ENCODE measurements at places on chromosomes 12 and 14.

GRCh38 chr14:102779574-102780315 is 2.5 kb downstream of the TRAF3 start:
- peak; percentile 55 for DNase-seq

GRCh38 chr14:32938719-32939253 is at the start of gene NPAS3:
TSS of gene NPAS3 (plus strand) at chr14:32938879.
- DNase-seq = no peak

DNA sequence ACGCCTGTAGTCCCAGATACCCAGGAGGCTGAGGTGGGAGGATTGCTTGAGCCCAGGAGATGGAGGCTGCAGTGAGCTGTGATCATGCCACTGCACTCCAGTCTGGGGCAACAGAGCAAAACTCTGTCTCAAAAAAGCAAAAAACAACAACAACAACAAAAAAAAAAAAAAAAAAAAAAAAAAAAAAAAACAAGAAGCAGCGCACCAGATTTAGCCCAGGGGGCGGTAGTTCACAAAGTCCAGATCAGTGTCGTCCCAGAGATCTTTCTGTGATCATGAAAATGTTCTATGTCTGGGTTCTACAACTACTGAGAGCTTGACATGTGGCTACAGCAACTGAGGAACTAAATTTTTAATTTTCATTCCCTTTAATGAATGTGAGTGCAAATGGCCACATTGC is 27.4 kb downstream of the OAS2 start:
- no peak for DNase-seq

- peak; percentile 13 for DNase-seq
Observed at GRCh38 chr12:58502226-58502625, 418.1 kb downstream of the LRIG3 start.

DNA sequence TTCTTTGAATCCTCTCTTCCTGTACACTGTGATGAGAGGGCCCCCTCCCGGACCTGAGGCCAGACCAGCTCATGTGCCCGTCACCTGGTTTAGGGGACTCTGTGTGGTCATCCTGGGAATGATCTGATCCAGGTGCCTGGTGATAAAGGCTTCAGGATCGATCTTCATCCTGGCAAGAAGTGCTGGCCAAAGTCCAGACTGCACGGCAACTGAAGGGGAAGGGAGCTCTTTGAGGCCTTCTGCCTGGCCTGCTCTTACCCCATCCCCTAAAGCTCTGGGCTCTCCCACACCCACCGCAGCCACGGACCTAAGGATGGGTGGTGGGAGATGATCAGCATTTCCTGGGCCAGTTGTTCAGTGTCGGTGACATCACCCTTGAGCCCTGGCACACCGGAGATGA is 31.8 kb downstream of the GCN1 start:
- no peak for DNase-seq

DNA sequence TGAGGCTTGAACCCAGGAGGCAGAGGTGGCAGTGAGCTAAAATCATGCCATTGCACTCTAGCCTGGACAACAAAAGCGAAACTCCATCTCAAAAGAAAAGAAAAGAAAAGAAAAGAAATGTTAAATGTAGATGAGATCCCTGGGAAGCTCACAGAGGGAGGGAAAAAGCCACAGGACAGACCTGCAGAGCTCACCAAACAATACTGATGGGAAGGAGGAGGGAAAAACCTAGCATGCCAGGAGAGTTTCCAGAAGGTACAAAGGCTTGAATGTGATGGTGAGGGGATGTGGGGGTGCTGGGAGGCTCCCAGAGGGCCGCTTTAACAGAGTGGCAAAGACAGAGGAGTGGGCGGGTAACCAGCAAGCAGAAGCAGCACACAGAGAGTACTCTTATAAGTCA is 72.3 kb downstream of the PTPN21 start:
- no peak for DNase-seq

DNA sequence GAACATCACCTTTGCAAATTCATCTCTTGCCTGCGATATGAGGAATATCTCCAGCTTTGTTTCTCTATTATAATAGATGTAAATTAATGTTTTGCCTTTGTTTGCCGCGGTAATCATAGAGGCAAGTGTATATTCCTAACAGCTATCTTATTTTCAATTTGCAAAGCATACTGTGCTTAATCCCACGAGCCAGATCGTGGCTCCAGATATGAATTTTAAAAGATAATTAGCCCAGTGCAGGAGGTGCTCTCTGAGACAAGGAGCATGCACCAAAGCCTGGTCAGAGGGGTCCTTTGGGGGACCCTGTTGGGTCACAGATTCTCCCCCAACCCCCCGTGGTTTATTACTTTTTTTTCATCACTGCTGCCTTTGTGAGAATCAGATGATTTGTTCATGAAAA is 1087.5 kb downstream of the BCL11B start:
- DNase-seq = no peak

DNA sequence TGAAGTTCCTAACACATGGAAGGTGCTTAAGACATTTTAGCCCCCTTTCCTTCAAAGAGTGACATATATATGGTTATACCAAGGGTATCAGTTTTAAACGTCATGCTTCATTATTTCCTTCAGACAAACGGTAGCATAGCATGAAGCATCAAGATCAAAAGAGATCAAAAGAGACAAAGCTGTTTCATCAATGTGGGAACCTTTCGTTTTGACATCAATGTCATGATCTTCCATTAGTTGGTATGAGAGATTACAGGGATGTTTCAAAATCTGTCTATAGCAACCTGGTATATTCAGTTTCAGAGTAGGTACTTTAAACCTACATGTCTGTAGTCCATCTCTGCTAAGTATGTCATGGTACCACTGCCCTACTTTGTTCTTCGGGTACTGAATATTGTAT is 28.3 kb downstream of the PUS7L start:
- no peak for DNase-seq

DNA sequence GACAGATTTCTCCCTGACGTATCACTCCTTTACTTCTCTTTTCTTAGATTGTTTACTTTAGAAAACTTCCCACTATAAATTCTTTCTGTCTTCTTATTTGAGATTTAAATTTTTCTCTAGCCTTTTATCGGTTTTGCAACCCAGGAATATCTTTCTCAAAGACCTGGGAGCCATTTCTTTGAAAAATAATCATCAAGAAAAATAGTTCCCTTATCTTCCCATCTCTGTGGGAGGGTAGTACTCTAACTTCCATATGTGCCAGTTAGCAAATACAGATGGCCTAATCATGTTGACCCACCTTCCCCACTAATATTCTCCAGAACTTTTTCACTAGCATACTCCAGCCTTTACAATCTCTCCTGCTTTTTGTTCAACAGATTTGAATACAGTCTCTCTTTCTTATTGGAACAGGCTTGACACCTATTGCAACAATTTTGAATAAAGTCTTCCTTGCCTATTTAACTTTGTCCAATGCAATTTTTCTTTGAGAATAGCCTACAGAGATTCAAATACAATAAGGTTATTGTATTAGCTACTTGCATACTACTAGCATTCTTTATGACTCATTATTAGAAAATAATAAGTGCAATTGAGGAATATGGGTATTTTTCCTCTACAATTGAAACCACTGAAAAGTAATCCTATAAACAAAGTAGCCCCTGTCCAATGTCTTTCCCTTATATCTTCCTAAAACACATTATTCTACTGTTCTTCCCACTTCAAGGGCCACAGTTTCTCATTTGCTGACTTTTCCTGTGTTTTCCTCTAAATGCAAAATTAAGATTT is 27.4 kb upstream of the KLRB1 start:
- no peak for DNase-seq

- no peak for DNase-seq
Observed at GRCh38 chr12:39065455-39065854, 160.1 kb upstream of the CPNE8 start.

GRCh38 chr12:41612892-41613557 is 424.9 kb downstream of the PDZRN4 start:
- DNase-seq = no peak

DNA sequence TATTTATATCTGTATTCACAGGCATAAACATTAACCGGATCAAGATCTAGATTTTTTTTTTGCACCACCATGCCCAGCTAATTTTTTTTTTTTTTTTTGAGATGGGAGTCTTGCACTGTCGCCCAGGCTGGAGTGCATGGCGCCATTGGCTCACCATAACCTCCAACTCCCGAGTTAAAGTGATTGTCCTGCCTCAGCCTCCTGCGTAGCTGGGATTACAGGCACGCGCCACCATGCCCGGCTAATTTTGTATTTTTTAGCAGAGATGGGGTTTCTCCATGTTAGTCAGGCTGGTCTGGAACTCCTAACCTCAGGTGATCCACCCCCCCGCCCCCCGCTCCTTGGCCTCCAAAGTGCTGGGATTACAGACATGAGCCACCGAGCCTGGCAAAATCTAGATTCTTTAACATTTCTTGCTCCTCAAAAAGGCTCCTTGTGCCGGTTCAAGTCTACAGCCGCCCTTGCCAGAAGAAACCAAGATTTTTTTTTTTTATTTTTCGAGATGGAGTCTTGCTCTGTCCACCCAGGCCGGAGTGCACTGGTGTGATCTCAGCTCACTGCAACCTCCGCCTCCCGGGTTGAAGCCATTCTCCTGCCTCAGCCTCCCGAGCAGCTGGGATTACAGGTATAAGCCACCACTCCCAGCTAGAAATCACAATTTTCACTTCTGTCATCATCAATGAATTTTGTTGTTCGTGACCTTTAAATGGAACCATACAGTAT is 36.9 kb upstream of the SLC2A3 start:
- DNase-seq = no peak

DNA sequence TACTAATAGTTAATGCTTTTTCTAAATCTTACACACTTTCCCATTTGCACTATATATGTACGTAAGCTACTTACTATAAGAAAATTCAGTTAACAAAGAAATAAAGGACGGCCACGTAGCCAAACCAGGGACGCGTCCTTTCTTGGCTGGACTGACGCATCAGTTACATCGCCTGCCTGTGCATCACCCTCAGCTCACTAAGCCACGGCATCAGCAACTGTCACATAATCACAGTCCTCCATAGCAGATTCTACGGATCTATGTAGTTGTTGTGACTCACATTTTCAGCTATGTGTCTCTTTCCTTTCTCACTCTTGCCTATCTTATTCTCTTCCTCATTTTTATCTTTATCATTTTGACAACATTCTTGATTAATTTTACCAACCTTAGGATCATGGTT is 38.1 kb upstream of the C12orf50 start:
- DNase-seq = peak; percentile 18

DNA sequence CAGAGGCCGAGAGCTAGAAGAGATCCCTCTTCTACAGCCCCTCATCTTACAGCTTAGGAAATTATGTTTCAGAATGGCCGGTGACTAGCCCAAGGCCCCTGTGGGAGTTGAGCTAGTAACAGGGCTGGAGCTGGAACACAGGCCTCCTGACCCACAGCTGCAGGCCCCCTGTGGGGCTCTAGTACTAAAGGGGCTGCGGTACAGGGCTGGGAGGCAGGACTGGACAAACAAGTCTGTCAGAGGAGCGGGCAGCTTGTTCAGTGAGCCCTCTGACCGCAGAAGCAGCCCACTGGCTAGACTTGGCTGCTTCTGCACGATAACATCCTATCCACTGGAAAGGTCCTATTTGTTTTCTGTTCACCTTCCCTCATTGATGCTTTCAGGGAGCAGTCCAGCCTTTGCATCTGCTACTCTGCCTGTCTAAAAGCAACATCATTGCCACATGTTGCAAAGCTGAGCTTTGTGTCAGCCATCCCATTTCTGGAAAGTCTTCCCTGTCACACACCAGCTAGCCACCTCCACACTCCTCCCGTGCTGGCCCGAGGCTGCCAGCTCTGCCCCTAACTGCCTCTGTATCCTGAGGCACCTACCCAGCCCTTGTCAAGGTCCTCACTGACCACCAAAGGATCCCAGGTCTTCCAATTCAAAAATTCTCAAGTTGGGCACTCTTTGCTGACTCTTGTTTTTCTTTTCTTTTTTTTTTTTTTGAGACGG is 10.2 kb downstream of the PSMC1 start:
- no peak for DNase-seq

All from choroid plexus epithelial cell (primary cell).